ENCODE measurements at places on chromosomes 7 and 10.
A peak's percentile ranks its signal among the peaks of the same experiment; 100 is the strongest.

GRCh38 chr7:67413670-67414069 lies 417.0 kb downstream of the TYW1 start:
- no peak for DNase-seq

- DNase-seq, result no peak
Measured at GRCh38 chr7:95796617-95797016, 24.3 kb downstream of the DYNC1I1 start.

DNA sequence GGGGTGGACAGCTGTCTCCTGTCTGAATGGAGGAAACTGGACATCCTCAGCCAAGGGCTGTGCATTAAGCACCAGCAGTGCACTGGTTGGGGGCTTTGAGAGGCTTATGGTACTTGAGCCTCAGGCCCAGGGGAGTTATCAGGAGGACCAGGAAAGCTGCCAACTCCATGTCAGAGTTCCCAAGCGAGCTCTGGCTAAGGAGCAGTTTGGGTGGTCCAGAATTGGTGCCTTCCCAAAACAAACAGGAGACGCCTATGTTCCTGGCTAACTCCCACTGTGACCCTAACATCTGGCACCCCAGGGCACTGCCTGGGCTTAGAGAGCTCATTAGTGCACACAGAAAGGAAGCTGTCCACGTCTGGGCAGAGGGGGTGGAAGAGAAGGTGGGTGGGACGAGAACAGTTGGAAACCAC lies 408.6 kb upstream of the NPVF start:
- DNase-seq, result no peak

GRCh38 chr10:47025253-47025539 lies 114.0 kb downstream of the PTPN20 start:
- no peak for DNase-seq

DNA sequence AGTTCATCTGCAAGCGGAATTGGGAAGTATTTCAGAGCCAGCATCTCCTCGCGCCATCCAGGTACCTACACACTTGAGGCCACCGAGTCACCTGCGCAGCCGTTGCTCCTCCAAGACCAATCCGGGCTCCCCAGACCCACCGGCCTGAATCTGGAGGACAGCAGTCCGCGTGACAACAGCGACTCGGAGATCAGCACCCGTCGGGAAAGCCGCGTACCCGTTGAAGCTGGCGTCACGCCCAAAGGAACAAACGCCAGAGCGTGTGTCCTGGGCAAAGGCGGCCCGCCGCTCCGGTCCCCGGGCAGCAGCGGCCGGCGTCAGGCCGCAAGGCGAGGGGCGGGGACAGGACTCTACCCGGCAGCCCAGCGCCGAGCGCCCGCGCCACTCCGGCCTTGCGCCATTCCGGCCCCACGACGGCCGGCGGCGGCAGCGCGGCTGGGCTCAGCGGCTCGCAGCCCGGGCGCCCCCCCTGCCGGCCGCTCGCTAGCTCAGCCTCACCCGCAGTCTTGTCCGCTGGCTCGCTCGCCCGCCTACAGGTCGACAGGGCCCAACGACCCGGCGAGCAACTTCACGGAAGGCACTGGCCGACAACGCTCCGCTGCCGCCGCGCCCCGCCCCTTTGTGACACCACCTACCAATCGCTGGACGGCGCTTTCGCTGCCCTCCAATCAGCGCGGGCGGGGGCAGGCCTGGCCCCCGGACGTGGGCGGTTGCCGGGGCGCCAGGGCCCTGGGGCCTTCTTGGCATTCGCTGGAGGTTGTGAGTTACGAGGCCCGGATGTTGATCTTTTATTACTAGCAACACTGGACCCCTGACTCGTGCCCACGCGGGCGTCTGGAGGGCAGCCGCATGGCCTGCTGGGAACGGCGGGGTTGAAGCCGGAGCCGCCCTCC lies at the start of gene ZFAND4:
Gene ZFAND4, minus strand, starts transcription at position 592 of the 893 bp plus-strand sequence. CDS start 9,047 bp downstream, outside the sequence.
- peak; percentile 94 for DNase-seq

GRCh38 chr7:84399661-84400060 lies 205.1 kb upstream of the SEMA3A start:
- DNase-seq, result no peak

- DNase-seq, result no peak
Measured at GRCh38 chr10:11789956-11790355, 33.2 kb upstream of the PROSER2 start.

DNA sequence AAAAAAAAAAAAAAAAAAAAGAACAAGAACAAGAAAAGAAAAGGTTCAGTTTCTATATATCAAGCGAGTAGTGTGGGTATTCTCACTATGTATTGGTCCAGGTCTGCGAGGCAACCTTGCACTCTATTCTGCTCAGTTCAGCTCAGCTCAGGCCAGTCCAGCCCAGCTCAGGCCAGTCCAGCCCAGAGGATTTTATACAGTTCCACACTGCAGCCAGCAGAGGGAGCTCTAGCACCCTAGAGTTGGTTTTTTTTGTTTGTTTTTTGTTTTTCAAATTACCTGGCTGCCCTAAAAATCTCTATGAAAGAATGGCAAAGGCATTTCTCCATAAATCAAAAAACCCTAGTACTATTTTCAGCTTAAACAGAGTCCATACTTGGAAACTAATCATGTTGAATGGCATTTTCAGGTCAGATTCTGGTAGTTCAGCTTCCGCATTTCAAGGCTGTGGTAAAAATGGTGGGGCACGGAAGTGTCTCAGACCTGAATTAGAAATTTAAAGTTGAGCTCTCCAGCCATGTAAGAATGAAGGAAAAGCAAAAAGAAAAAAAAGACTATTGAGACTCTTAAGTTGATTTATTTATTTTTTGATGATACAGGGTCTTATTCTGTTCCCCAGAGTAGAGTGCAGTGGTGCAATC lies 55.2 kb upstream of the GSDME start:
- peak; percentile 36 for DNase-seq

- no peak for DNase-seq
Measured at GRCh38 chr10:44780426-44780825, 130.7 kb upstream of the TMEM72 start.

- no peak for DNase-seq
Measured at GRCh38 chr7:78082556-78082955, 284.0 kb downstream of the PHTF2 start.

DNA sequence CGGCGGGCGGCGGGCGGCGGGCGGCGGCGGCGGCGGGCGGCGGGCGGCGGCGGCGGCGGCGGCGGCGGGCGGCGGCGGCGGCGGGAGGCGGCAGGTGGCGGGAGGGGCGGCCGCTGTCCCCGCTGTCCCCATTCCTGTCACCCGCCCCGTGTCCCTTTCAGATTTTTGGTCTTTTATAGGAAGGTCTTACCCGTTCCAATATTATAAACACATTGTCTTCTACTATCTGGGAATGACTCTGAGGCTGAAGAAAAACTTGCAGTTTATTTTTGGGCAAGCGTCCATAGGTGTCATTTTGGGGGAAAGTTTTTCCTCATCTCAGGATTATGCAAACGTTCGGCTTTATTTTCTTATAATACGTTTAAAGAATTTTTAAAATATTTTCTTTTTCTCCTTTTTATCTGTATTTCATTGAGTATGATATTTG lies 578 bp downstream of the ZNF713 start:
- no peak for DNase-seq

GRCh38 chr10:60137292-60137992 lies 231.1 kb upstream of the CCDC6 start:
- DNase-seq, result no peak

DNA sequence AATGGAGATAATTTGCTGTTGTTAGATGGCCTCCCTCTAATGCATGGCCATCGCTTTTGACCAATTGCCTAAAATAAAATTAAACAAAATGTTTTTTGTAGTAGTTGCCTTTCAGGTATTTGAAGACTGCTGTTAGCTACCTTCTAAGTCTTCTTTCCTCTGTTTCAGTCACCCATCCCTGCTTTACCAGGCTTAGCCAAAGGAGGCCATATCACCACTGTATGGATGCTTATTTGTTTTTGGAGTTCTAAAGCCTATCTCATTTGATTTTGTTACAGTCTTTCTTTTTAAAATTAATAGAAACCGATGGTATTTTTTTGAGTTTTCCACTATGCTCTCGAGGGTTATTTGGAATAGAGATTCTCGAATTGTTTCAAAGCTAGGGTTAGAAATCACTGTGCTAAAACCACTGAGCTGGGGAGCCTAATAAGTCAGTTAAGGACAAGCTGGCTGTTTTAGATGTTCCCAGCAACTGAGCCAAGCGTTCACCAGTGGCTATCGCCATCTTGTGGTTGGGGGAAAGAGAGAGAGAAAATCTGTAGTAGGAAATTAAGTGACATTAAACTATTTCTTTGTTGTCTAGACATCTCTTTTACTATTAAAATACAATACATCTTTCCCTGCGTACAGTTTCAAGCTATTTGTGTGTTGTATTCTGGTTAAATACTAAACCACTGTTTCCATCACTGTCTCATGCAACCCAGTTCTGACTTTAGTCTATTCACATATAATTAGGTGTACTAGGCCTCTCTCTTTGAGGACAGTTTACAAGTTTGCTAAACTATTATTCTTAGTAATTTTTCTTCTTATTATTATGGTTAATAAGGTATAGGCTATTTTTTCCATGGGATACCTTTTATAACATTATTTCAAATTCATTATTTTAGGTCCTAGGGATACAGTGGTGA lies 52.2 kb downstream of the GPR158 start:
- peak; percentile 22 for DNase-seq

- DNase-seq, result no peak
Measured at GRCh38 chr7:17687361-17687760, 252.9 kb downstream of the SNX13 start.

GRCh38 chr10:64036321-64036930 lies 515.2 kb downstream of the REEP3 start:
- no peak for DNase-seq

DNA sequence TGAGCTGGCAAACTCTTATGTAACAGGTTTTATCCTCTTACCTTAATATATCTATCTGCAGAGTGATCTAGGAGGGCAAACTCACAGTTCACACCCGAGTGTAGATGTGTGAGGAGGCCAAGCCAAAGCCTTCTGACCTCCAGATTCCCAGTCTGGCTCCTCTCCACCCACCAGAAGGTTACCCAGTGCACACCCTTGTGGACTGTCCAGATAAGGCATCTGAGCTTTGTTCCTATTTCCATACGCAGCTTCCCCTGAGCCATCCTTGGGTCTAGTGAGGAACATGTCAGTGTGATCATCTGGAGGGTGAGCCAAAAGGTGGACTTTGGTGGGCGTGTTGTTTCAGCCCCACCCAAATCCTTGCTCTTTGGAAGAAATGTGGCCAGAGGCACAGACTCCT lies 203.0 kb upstream of the MEOX2 start:
- DNase-seq, result no peak

- DNase-seq, result peak; percentile 65
Measured at GRCh38 chr7:40915071-40915470, 780.3 kb downstream of the SUGCT start.

DNA sequence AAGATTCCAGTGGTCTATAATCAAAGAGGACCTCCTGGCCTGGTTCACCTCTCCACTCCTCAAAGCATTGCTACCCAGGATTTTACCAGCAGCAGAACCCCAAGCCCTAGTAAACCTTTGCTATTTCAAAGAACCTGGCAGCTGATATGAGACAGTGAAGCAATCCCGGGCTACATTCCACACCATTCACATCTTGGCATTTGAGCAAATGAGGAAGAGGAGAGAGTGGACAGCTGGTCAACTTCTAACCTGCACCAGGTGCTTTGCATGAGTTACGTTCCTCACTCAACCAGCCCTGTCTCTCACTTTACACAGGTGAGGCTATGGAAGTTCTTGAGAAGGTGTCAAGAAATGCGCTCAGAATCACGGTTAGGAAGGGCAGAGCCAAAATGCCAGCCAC lies 1.1 kb downstream of the CCDC3 start:
- DNase-seq, result no peak

DNA sequence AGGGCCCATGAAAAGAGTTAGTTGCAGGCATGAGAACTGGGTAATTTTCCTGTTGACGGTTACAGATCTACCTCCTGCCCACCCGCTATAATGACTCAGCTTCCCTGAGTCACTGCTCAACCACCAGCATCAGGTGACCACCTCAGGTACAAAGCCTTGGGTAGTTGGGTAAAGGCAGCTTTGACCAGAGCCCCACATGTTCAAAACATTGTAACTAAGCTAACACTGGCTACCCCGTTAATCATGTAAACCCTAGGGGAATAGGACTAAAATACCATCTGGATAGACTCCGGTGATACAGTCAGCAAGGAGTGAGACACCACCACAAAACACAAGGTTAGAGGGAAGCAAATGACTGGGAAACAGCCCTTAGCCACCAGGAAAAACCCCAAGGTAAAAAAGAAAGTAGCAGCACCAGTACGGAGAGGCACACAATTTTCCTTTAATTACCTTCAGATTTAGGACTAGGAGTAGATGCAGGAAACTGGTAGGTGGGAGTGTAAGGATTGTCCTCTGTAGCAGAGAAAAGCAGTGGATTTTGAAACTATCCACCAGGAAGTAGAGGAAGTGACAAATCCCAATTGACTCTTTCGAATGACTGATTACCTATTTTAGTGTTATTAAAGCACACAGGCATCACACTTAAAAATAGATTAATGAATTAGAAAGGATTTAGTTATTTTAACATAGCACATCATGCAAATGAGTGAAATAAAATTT lies 103.5 kb upstream of the PDLIM1 start:
- no peak for DNase-seq

- DNase-seq, result no peak
Measured at GRCh38 chr10:73339436-73339835, 19.2 kb downstream of the CFAP70 start.

DNA sequence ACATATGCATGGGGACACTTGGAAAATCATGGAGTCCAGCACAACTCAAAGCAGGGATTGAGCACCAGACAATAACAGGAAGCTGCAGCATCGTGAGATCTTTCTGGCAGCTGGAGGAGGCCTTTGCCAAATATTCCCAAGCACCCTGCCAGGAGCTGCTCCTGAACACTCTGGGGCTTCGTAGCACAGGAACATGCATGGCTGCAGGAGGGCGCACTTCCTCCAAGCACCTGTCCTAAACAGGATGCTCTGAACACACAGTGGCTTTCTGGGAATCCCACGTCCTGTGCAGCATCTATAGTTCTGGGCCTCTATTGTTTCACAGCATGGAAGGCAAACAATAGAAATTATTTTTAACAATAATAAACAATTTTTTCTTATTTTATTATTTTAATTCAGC lies 4.1 kb downstream of the ABLIM1 start:
- no peak for DNase-seq

DNA sequence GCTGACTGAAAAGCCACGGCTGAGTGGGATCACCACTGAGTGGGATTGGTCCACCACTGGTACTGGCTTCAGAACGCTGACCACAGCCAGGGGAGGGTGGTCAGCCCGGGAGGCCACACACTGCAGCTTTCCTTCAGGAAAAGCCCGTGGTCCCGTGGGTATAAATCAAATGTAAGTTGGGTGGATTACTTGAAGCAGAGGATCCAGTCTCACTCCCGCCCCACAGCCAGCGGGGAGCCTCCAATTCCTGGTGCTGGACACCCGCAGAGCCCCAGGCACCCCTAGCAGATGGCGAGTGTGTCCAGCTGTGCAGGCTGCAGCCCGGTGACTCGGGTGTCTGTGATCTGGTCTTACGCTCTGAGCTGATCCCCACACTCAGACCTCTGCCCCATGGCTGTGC lies 231.1 kb upstream of the ZNF32 start:
- DNase-seq, result no peak

Measured in IMR-90 (cell line).